Suprapubic skin (tissue), 4 donors: ENCODE measurements at places on chromosomes 4 and X.

DNA sequence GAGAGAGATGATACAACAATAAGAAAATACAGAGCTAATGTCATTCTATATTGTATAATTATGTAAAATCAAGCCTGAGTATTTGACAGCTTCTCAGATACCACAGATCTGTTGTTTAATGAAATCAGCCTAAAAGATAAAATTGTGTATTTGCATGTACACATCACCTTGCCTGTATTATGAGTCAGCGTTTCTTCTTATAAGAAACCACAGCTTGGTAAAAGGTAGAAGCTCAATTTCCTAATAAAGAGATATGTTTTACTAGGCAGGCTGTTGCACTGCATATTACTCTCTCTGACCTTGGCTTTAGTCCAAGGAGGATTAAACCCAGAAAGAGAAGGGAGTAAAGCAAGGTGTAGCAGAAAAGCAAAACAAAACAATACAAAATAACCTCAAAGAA lies 121.3 kb downstream of the PPARGC1A start:
- H3K4me1 ChIP-seq = no peaks in the 10 kb centered on the region
- DNase-seq = no peak
- no peaks in the 10 kb centered on the region for H3K36me3 ChIP-seq

GRCh38 chr4:6619466-6620255 lies 20.8 kb upstream of the MRFAP1 start:
- no peaks in the 10 kb centered on the region for H3K4me1 ChIP-seq
- H3K4me3 ChIP-seq = no peak overlapping the region
- no peak for DNase-seq
- no peak overlapping the region for H3K27ac ChIP-seq
- no peaks in the 10 kb centered on the region for H3K27me3 ChIP-seq

- no peak overlapping the region for H3K27ac ChIP-seq
- H3K4me1 ChIP-seq = peaks cover 2% of the 10 kb centered on the region
- no peak for DNase-seq
- H3K36me3 ChIP-seq = peaks cover 5% of the 10 kb centered on the region
- no peak overlapping the region for H3K4me3 ChIP-seq
These were observed 183.7 kb downstream of the NSUN7 start for GRCh38 chr4:40933272-40934053.

- no peak overlapping the region for H3K27ac ChIP-seq
- no peaks in the 10 kb centered on the region for H3K27me3 ChIP-seq
- DNase-seq = no peak
- no peaks in the 10 kb centered on the region for H3K4me1 ChIP-seq
These were observed 49.3 kb downstream of the MRPL1 start for GRCh38 chr4:77911842-77912450.

- no peak overlapping the region for H3K27ac ChIP-seq
- H3K4me3 ChIP-seq = no peak overlapping the region
- H3K27me3 ChIP-seq = no peaks in the 10 kb centered on the region
- DNase-seq = no peak
These were observed 33.0 kb downstream of the DRP2 start for GRCh38 chrX:101252634-101253033.

- no peak for DNase-seq
- H3K27me3 ChIP-seq = no peaks in the 10 kb centered on the region
- no peaks in the 10 kb centered on the region for H3K36me3 ChIP-seq
- no peak overlapping the region for H3K27ac ChIP-seq
- no peaks in the 10 kb centered on the region for H3K4me1 ChIP-seq
- H3K4me3 ChIP-seq = no peak overlapping the region
These were observed 376.7 kb upstream of the DIPK2B start for GRCh38 chrX:45577361-45577760.

DNA sequence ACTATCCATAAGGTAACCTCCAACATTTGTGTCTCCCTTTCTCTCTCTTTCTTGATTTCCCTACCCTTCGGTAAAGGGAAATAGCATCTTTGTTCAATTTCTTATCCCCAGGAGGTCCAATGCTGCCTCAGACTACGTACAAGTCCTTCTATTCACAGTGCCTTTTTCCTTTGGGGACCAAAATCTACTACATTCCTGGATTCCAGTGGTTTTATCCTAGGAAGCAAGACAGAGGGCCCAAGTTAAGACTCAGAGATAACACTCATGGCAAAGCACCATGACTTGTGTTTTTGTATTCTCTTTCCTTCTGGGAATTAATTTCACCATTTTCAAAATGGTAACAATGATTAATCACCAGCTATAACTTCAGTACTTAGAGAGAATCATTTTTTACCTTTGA lies 10.6 kb downstream of the G3BP2 start:
- H3K4me1 ChIP-seq = peaks cover 9% of the 10 kb centered on the region
- peaks cover 18% of the 10 kb centered on the region for H3K36me3 ChIP-seq
- no peak overlapping the region for H3K4me3 ChIP-seq
- DNase-seq = no peak
- no peak overlapping the region for H3K27ac ChIP-seq
- no peaks in the 10 kb centered on the region for H3K27me3 ChIP-seq

GRCh38 chr4:141427726-141428296 lies 207.1 kb downstream of the ZNF330 start:
- H3K36me3 ChIP-seq = no peaks in the 10 kb centered on the region
- H3K27me3 ChIP-seq = no peaks in the 10 kb centered on the region
- no peak overlapping the region for H3K4me3 ChIP-seq
- no peak overlapping the region for H3K27ac ChIP-seq

GRCh38 chr4:152189451-152190179 lies 346.3 kb downstream of the FBXW7 start:
- H3K27ac ChIP-seq = no peak overlapping the region
- H3K4me1 ChIP-seq = no peaks in the 10 kb centered on the region
- H3K36me3 ChIP-seq = no peaks in the 10 kb centered on the region
- DNase-seq = no peak
- no peaks in the 10 kb centered on the region for H3K27me3 ChIP-seq

- no peaks in the 10 kb centered on the region for H3K36me3 ChIP-seq
- H3K4me3 ChIP-seq = no peak overlapping the region
- H3K27me3 ChIP-seq = no peaks in the 10 kb centered on the region
- DNase-seq = no peak
- no peak overlapping the region for H3K27ac ChIP-seq
These were observed 52.8 kb downstream of the PRDM5 start for GRCh38 chr4:120869613-120870278.

GRCh38 chr4:128390475-128390996 lies 102.9 kb upstream of the PGRMC2 start:
- peaks cover 75% of the 10 kb centered on the region for H3K4me1 ChIP-seq
- H3K4me3 ChIP-seq = no peak overlapping the region
- no peak for DNase-seq
- H3K27ac ChIP-seq = no peak overlapping the region
- H3K36me3 ChIP-seq = no peaks in the 10 kb centered on the region

- H3K4me3 ChIP-seq = no peak overlapping the region
- H3K27me3 ChIP-seq = no peaks in the 10 kb centered on the region
- no peaks in the 10 kb centered on the region for H3K4me1 ChIP-seq
- H3K27ac ChIP-seq = no peak overlapping the region
These were observed 149.9 kb downstream of the AMMECR1 start for GRCh38 chrX:110167952-110168451.

DNA sequence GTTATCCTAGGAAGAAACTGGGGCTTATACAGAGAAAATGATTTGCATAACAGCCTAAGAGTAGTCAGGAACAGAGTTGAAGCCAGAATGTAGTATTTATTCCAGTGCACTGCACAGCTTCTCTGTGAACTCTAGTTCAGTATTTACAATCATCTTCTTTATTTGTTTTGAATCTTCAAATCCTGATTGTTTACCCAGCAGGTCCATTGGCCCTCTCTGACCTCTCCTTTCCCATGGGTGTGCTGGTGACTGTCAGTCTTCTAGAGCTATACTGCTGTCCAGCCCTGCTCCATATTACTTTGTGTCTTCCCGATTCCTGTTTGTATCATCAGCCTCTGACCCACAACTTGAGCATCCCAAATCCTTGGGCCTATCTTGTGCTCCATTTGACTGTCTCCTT lies 301.9 kb upstream of the HS3ST1 start:
- no peak overlapping the region for H3K27ac ChIP-seq
- H3K36me3 ChIP-seq = no peaks in the 10 kb centered on the region
- no peak for DNase-seq
- H3K4me1 ChIP-seq = no peaks in the 10 kb centered on the region

- H3K36me3 ChIP-seq = no peaks in the 10 kb centered on the region
- H3K4me3 ChIP-seq = no peak overlapping the region
- DNase-seq = no peak
- no peaks in the 10 kb centered on the region for H3K4me1 ChIP-seq
- H3K27me3 ChIP-seq = no peaks in the 10 kb centered on the region
- H3K27ac ChIP-seq = no peak overlapping the region
These were observed 5.5 kb upstream of the NXF3 start for GRCh38 chrX:103098488-103098887.

GRCh38 chr4:32000846-32001488 lies 1280.8 kb downstream of the PCDH7 start:
- H3K27ac ChIP-seq = no peak overlapping the region
- DNase-seq = no peak
- no peaks in the 10 kb centered on the region for H3K4me1 ChIP-seq
- no peaks in the 10 kb centered on the region for H3K36me3 ChIP-seq

GRCh38 chr4:74397748-74398426 lies 32.9 kb downstream of the EREG start:
- peak overlapping the region; percentile 24 for H3K4me3 ChIP-seq
- no peaks in the 10 kb centered on the region for H3K27me3 ChIP-seq
- DNase-seq = no peak
- no peaks in the 10 kb centered on the region for H3K4me1 ChIP-seq
- H3K27ac ChIP-seq = no peak overlapping the region

- no peaks in the 10 kb centered on the region for H3K27me3 ChIP-seq
- H3K36me3 ChIP-seq = no peaks in the 10 kb centered on the region
- no peak for DNase-seq
- no peak overlapping the region for H3K4me3 ChIP-seq
- H3K27ac ChIP-seq = no peak overlapping the region
- no peaks in the 10 kb centered on the region for H3K4me1 ChIP-seq
These were observed 83.3 kb downstream of the SPRY1 start for GRCh38 chr4:123479944-123480343.

- no peaks in the 10 kb centered on the region for H3K27me3 ChIP-seq
- no peak overlapping the region for H3K27ac ChIP-seq
- peaks cover 13% of the 10 kb centered on the region for H3K4me1 ChIP-seq
- no peak for DNase-seq
- H3K36me3 ChIP-seq = no peaks in the 10 kb centered on the region
These were observed 378.1 kb downstream of the PDGFC start for GRCh38 chr4:156593464-156593863.

DNA sequence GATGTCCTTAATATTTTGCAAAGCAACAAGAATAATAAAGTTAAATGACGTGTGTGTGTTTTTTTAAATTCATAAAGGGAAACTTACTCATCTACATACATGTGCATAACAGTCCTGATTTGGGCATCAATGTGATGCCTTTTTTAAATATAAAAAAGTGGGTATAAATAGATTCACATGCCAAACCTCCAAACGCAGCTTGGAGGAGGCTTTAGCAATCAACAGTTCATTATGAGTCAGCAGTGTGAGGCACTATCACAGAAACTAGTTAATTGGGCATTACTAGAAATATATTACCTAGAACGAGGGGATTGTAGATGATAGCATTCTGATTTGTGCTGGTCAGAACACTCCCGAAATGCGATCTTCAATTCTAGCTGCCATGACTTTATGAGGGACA lies 115.1 kb downstream of the HS6ST2 start:
- no peak for DNase-seq
- H3K4me1 ChIP-seq = no peaks in the 10 kb centered on the region
- no peak overlapping the region for H3K27ac ChIP-seq
- no peaks in the 10 kb centered on the region for H3K27me3 ChIP-seq
- no peaks in the 10 kb centered on the region for H3K36me3 ChIP-seq

DNA sequence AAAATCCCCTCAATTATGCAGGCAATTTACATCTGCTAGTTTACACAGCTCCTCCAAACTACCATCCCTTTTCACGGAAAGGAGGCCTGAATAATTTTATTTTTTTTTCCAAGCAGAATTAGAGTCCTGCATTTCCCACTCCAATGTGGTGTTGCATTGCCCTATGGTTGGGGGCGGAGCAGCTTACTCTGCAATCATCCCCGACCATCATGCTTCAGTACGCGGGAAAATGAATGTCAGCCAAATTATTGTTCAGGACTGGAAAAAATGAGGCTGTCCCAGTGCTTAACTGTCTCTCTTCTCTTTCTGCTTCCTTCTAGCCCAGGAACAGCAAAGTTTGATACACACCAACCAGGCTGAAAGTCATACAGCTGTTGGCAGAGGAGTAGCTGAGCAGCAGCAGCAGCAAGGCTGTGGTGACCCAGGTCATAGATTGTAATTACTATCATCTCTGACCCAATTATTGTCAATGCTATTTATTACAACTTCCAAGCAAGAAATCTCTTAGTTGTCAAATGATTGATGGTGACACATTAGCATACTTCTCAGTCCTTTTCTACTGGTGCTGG lies 28.3 kb downstream of the MMRN1 start:
- no peak for DNase-seq
- H3K27ac ChIP-seq = no peak overlapping the region
- H3K4me1 ChIP-seq = no peaks in the 10 kb centered on the region
- no peaks in the 10 kb centered on the region for H3K36me3 ChIP-seq
- H3K4me3 ChIP-seq = no peak overlapping the region

DNA sequence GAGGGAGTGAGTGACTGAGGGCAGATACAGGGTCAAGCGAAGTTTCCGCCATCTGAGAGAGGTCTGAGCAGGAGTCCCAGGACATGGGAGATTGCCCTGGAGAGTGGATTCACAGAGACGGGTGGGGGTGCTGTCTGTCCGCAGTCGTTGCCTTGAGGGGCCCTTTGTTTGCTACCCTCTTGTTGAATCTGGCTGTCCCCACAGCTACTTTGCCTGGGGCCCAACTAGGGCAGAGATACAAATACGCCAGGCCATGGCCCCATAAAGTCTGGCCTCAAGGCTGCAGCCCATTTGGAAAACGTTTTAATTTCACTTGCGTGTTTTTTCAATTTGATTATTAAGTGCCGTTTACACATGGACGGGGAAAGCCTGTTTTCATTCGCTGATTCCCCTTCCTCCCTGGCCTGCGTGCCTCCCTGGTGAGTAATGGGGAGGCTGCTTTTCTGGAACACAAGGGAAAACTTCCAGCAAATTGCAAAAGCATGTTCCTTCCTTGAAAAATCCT lies 134.4 kb downstream of the SMIM20 start:
- no peak for DNase-seq
- peaks cover 7% of the 10 kb centered on the region for H3K27me3 ChIP-seq
- H3K27ac ChIP-seq = peak overlapping the region; percentile 73
- H3K4me3 ChIP-seq = no peak overlapping the region

- H3K4me3 ChIP-seq = peak overlapping the region; percentile 49
- H3K27me3 ChIP-seq = no peaks in the 10 kb centered on the region
- peak overlapping the region; percentile 33 for H3K27ac ChIP-seq
- H3K4me1 ChIP-seq = no peaks in the 10 kb centered on the region
- no peak for DNase-seq
These were observed 1.3 kb downstream of the LDB2 start for GRCh38 chr4:16896881-16897750.

GRCh38 chr4:7988437-7988836 lies 48.8 kb upstream of the AFAP1 start:
- H3K4me1 ChIP-seq = no peaks in the 10 kb centered on the region
- no peak overlapping the region for H3K27ac ChIP-seq
- H3K27me3 ChIP-seq = no peaks in the 10 kb centered on the region
- H3K36me3 ChIP-seq = no peaks in the 10 kb centered on the region
- no peak overlapping the region for H3K4me3 ChIP-seq
- no peak for DNase-seq
